ENCODE measurements at places on chromosomes 6 and 20. TPM values are rescaled to one million over a fixed set of nuclear protein-coding genes. Genes with fewer than 3 reads are reported as not detected.

Gene SLC17A1
- total RNA-seq, result not detected

Gene FAM209A
- not detected for total RNA-seq

Gene RUNX2
- total RNA-seq, result 3.5 TPM

Gene VSX1
- not detected for total RNA-seq

Gene DEFB132
- total RNA-seq, result not detected

Gene DLK2
- 2.6 TPM for total RNA-seq

Gene NT5E
- total RNA-seq, result 13.5 TPM

Gene FAM83C
- total RNA-seq, result not detected

Gene HLA-DMB
- total RNA-seq, result 42.3 TPM

Gene TAAR6
- not detected for total RNA-seq

Gene ZNF165
- total RNA-seq, result 4.0 TPM

Gene OPRM1
- total RNA-seq, result not detected

Gene HLA-DOA
- total RNA-seq, result 20.7 TPM

Gene PRKN
- 5.7 TPM for total RNA-seq

Gene MAS1
- not detected for total RNA-seq

Gene ZHX3
- 48.2 TPM for total RNA-seq

GRCh38 chr20:58868795-58869194, 16.3 kb downstream of the GNAS start:
- no peaks in the 10 kb centered on the region for H3K4me1 ChIP-seq
- no peak overlapping the region for H3K27ac ChIP-seq
- H3K27me3 ChIP-seq, result no peaks in the 10 kb centered on the region
- H3K36me3 ChIP-seq, result no peaks in the 10 kb centered on the region

DNA sequence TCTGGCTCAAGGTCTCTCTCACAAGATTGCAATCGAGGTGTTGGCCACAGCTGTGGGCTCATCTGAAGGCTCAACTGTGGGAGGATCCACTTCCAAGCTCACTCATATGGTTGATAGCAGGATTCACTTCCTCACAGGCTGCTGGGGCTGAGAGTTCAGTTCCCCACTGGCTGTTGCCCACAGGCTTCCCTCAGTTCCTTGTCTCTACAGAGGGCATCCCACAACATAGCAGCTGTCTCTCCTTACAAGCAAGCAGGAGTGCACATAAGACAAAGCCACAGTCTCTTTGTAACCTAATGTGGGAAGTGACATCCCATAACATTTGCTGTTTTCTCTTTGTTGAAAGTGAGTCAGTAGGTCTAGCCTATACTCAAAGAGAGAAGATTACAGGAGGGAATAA, 14.0 kb downstream of the SPATS1 start:
- no peaks in the 10 kb centered on the region for H3K4me1 ChIP-seq
- H3K4me3 ChIP-seq, result no peak overlapping the region
- no peak for DNase-seq
- H3K27me3 ChIP-seq, result no peaks in the 10 kb centered on the region

- DNase-seq, result no peak
- H3K4me3 ChIP-seq, result no peak overlapping the region
- H3K4me1 ChIP-seq, result no peaks in the 10 kb centered on the region
- no peaks in the 10 kb centered on the region for H3K36me3 ChIP-seq
- H3K27me3 ChIP-seq, result no peaks in the 10 kb centered on the region
- peak overlapping the region; percentile 74 for H3K27ac ChIP-seq
These were observed 208.1 kb downstream of the SOX4 start for GRCh38 chr6:21801446-21802174.

DNA sequence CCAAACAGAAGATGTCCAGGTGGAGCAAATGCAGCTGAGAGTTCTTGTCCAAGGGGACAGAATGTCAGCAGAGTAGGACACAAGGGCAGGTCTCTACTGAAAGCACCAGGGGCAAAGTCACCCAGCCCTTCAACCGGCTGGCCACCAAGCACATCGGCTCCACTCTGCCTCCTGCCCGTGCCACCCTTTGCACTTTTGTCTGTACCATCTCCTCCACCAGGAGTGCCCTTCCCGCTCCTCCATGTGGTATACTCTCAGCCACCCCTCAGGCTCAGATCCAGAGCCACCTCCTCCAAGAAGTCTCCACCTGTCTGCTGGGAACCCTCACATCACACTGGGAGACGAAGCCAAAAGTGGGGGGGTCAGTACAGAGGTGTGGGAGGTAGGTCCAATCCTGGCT, 4.1 kb upstream of the HSPA12B start:
- no peaks in the 10 kb centered on the region for H3K36me3 ChIP-seq
- no peak overlapping the region for H3K27ac ChIP-seq
- no peaks in the 10 kb centered on the region for H3K27me3 ChIP-seq
- DNase-seq, result no peak
- peaks cover 22% of the 10 kb centered on the region for H3K4me1 ChIP-seq

DNA sequence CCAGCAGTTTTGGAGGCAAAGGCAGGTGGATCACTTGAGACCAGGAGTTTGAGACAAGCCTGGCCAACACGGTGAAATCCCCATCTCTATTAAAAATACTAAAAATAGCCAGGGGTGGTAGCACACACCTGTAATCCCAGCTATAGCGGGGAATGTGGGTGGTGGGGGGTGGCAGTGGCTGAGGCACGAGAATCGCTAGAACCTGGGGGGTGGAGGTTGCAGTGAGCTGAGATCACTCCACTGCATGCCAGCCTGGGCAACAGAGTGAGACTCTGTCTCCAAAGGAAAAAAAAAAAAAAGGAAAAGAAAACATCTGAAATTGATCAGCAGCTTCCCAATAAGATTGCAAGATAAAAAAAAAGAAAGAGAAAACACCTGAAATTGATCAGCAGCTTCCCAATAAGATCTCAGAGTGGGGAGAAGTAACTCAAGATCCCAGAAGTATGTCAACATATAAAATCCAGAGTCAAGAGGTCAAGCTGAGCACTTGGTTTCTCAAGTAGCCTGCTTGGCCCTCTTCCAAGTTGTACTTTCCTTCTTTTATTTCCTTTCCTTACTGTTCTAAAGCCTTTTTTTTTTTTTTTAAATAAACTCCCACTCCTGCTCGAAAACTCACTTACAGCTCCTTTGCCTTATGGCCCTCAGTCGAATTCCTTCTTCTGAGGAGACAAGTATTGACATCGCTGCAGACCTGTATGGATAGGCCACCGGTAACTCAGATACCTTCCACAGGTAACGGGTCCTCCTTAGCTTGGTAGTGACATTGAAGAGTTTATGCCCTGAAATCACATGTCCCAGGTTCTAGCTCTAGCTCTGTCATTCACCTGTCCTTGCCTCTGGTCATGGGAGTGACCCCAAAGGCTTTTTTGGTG, 368.5 kb upstream of the SYNCRIP start:
- H3K4me1 ChIP-seq, result no peaks in the 10 kb centered on the region
- DNase-seq, result peak; percentile 86
- no peaks in the 10 kb centered on the region for H3K36me3 ChIP-seq
- H3K27ac ChIP-seq, result no peak overlapping the region

GRCh38 chr6:100731411-100731810, 149.7 kb downstream of the ASCC3 start:
- H3K27me3 ChIP-seq, result no peaks in the 10 kb centered on the region
- no peak overlapping the region for H3K4me3 ChIP-seq
- no peak for DNase-seq
- H3K4me1 ChIP-seq, result no peaks in the 10 kb centered on the region

GRCh38 chr6:153013438-153013837, 10.9 kb upstream of the MTRF1L start:
- no peak overlapping the region for H3K27ac ChIP-seq
- no peaks in the 10 kb centered on the region for H3K27me3 ChIP-seq
- no peaks in the 10 kb centered on the region for H3K36me3 ChIP-seq
- DNase-seq, result peak; percentile 22
- H3K4me3 ChIP-seq, result no peak overlapping the region
- H3K4me1 ChIP-seq, result no peaks in the 10 kb centered on the region

DNA sequence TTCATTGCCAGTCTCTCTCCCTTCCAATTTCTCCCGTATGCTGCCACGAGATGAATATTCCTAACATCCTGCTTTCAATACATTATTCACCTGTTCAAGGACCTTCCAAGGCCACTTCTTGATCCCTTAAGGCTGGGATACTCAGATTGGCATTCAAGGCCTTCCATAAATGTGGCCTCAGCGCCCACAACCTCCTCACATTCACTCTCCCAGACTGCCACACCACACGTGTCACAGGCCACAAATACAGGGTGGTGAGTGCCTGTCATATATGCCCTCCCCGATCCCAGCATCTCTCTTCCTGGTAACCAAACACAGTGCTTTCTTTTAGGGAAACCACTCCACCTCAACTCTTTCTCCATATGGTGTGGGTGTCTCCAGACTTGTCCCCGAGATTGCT, 55.5 kb downstream of the TTI1 start:
- DNase-seq, result no peak
- H3K36me3 ChIP-seq, result peaks cover 5% of the 10 kb centered on the region
- H3K4me1 ChIP-seq, result no peaks in the 10 kb centered on the region
- H3K27ac ChIP-seq, result no peak overlapping the region

GRCh38 chr6:154901876-154902552, 93.1 kb upstream of the TIAM2 start:
- no peak for DNase-seq
- H3K27ac ChIP-seq, result no peak overlapping the region
- no peaks in the 10 kb centered on the region for H3K27me3 ChIP-seq
- peaks cover 2% of the 10 kb centered on the region for H3K4me1 ChIP-seq
- H3K36me3 ChIP-seq, result peaks cover 4% of the 10 kb centered on the region

DNA sequence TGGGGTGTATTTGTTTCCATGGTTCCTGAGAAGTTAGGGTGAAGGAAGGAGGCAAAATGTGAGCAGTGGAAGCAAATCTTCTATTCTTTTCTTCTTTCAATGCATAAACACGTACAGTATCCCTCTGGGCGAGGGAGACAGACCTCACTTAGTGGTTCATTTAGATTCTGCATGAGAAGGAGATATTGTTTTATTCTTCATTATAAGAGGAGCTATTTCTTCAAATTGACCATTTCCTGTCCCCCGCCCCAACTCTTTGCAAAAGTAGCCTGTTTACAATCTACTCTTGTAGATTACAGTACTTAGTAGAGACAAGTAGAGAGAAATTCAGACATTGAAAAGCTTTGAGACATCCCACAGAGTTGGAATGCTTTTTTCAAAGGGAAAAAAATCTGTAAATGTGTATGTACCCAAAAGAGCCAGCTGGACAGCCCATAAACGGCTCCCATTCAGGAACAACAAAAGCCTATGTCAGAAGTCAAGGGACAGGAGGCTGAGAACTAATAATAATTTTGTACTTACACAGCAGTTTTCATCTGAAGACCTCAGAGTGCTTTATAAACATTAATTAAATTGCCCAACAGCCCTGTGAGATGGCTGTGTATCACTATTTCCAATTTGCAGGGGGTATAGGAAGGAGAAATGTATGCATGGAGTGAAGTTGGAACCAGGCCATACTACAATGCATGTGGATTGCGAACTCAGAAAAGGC, 23.9 kb downstream of the CD83 start:
- no peak for DNase-seq
- no peaks in the 10 kb centered on the region for H3K36me3 ChIP-seq
- peaks cover 17% of the 10 kb centered on the region for H3K4me1 ChIP-seq
- H3K27me3 ChIP-seq, result no peaks in the 10 kb centered on the region
- H3K4me3 ChIP-seq, result no peak overlapping the region
- no peak overlapping the region for H3K27ac ChIP-seq

- no peak for DNase-seq
- H3K27me3 ChIP-seq, result no peaks in the 10 kb centered on the region
- peaks cover 29% of the 10 kb centered on the region for H3K36me3 ChIP-seq
- H3K4me1 ChIP-seq, result no peaks in the 10 kb centered on the region
- H3K27ac ChIP-seq, result no peak overlapping the region
These were observed 100.6 kb downstream of the FAM120B start for GRCh38 chr6:170407200-170407599.

DNA sequence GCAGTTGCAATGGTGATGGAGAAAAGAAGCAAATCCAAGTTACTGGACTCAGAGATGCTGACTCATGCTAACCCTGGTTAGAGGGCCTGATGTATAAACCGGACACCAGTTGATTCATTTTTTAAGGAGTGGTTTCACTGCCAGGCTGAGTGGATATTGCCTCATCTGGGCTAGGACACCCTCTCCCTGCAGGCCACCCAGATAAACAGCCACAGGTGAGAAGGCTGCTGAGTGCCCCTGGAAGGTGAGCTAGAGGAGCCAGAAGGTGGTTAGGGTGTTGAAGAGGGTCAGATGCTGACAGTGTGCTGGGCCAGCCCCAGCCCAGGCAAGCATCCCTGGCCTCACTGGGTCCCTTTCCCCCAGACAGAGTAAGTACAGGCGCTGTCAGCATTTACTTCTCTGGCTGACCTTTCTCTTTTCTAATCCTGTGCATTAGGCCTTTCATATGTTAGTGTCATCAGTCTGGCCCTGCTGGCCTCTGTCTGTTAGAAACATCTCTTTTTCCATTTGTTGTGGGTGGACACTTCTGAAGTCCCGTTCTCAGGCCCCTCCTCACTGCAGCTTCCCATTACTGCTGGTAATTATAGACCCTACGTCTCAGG, 13.5 kb downstream of the EPB41L1 start:
- H3K27ac ChIP-seq, result no peak overlapping the region
- DNase-seq, result peak; percentile 47
- H3K36me3 ChIP-seq, result no peaks in the 10 kb centered on the region
- H3K27me3 ChIP-seq, result no peaks in the 10 kb centered on the region
- H3K4me3 ChIP-seq, result no peak overlapping the region

- H3K4me3 ChIP-seq, result no peak overlapping the region
- no peaks in the 10 kb centered on the region for H3K4me1 ChIP-seq
- H3K36me3 ChIP-seq, result no peaks in the 10 kb centered on the region
These were observed 10.7 kb upstream of the STMND1 start for GRCh38 chr6:17091122-17091521.

DNA sequence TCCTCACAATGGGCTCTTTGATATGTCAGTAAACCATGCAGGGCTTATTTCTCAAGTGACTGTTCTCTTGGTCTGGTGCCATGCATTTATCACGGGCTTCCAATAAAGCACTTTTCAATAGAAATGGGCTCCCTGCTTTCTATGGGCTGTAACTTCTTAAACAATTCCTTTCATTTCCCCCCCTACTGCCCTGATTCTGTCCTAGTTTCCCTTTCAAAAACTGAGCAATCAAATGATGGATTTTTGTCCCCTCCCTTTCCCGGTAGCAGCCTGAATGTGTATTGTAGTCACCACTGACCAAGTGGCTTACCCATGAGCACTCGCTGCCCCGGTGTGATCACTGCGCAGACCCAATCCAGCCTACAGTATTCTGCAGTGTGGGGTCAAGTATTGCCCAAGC, 13.9 kb downstream of the RPS10 start:
- no peak overlapping the region for H3K4me3 ChIP-seq
- H3K27ac ChIP-seq, result no peak overlapping the region
- H3K27me3 ChIP-seq, result no peaks in the 10 kb centered on the region

DNA sequence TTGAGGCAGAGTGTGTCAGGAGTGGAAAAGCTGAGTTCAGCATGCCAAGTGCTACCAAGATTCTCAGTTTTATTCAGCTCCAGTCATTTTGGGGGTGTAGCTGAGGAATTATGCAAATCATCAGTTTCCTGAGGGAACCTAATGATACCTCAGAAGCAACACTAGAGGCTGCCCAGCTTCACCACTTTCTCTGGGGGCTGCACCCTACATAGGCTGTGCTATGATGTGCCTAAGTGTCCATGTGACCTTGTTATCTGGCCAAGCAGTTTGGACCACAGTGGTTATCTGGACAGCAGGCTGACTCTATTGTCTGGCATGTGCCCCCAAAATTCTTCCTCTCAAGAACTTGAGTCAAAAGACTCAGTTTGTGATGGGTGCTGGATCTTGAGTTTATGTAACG, 374.6 kb upstream of the SYNCRIP start:
- no peaks in the 10 kb centered on the region for H3K36me3 ChIP-seq
- no peak overlapping the region for H3K27ac ChIP-seq
- no peaks in the 10 kb centered on the region for H3K27me3 ChIP-seq
- DNase-seq, result no peak
- no peaks in the 10 kb centered on the region for H3K4me1 ChIP-seq
- no peak overlapping the region for H3K4me3 ChIP-seq

- no peaks in the 10 kb centered on the region for H3K27me3 ChIP-seq
- H3K4me1 ChIP-seq, result no peaks in the 10 kb centered on the region
- H3K36me3 ChIP-seq, result no peaks in the 10 kb centered on the region
- H3K27ac ChIP-seq, result no peak overlapping the region
These were observed 793.4 kb downstream of the TENT5A start for GRCh38 chr6:80959034-80959433.
